ENCODE measurements at places on chromosomes 7 and 10. TPM values are rescaled to one million over a fixed set of nuclear protein-coding genes. Genes with fewer than 3 reads are reported as not detected.

Gene OR2AE1
- total RNA-seq, result not detected

DNA sequence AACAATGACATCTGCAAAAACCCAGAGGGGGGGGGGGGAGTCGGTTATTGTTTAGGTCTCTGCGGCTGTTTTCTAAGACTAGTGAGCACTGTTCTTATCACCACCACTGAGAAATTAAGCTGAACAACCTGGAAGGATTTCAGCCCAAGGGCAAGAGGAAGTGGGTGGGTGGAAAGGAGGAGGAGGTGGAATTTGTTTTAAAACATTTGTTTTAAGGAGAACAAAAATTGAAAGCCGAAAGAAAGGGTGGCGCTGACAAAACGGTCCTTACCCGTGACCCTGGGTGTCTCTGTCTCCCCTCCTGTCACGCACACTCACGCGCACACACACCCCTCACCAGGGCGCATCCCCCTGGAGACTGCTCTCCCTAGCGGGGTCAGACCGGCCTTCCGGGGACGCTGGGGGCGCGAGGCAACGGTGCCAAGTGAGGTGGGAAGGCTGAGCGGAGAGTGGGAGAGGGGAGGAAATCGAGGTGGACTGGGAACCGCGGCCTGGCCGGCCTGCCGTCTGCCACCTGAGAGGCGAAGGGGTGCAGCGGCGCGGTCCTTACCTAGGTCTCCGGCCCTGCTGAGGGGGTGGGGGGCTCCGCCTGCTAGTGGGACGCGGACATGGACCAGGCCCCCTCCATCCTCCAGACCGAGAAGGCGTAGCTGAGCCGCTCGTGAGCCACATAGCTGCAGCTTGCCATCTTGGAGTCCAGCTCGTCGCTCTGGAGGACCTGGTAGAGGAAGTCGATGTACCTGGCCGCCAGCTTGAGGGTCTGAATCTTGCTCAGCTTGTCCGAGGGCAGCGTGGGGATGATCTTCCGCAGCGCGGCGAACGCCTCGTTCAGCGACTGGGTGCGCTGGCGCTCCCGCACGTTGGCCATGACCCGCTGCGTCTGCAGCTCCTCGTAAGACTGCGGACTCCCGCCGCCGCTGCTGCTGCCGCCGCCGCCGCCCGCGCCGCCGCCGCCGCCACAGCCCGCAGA, 1.0 kb downstream of the TWIST1 start:
- no peak overlapping the region for H3K27ac ChIP-seq
- peak overlapping the region; percentile 64 for H3K4me3 ChIP-seq
- peaks cover 2% of the 10 kb centered on the region for H3K36me3 ChIP-seq
- DNase-seq, result no peak

Gene AKR1E2
- 4.3 TPM for total RNA-seq

- DNase-seq, result no peak
- peaks cover 5% of the 10 kb centered on the region for H3K27me3 ChIP-seq
- peak overlapping the region; percentile 94 for H3K27ac ChIP-seq
These were observed 87.2 kb upstream of the DUSP5 start for GRCh38 chr10:110410329-110411046.

Gene PRSS37
- not detected for total RNA-seq

Gene AMZ1
- 0.76 TPM for total RNA-seq

Gene FAM25G
- total RNA-seq, result not detected
